ENCODE measurements at places on chromosomes 6 and 20.
A peak's percentile ranks its signal among the peaks of the same experiment; 100 is the strongest.

- DNase-seq, result peak; percentile 77
Measured at GRCh38 chr6:36547646-36548400, 544 bp upstream of the STK38 start.

DNA sequence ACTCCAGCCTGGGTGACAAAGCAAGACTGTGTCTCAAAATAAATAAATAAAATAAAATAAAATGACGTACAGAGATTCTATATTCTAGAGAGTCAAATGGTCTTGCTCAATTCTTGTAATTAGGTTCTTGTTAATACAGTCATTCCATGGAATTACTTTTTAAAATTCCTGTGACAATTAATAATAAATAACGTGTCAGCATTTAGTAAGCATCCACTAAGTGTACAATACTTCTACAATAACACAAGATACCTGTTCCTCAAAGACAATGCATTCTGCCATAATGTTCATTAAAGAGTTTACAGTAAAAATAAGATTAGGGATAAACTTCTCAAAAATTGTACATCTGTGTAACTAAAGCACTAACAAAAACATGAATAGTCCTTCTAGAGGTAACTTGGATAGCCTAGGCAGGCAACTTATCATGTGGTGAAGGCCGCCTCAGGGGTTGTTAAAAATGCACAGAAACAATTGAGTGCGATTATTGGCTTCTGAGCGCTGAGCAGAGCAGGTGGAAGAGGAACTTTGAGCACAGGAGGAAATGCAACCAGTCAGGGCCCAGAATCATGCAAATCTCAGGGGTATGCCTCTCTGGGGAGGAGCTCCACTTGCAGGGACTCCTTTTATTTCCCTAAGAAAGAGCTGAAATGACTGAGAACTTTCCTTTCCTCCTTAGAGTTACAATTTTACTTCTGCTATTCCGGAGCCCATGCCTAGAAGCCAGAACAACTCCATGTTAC, 37.1 kb downstream of the QRSL1 start:
- peak; percentile 29 for DNase-seq

GRCh38 chr6:33288141-33288920, 708 bp downstream of the WDR46 start:
- no peak for DNase-seq

DNA sequence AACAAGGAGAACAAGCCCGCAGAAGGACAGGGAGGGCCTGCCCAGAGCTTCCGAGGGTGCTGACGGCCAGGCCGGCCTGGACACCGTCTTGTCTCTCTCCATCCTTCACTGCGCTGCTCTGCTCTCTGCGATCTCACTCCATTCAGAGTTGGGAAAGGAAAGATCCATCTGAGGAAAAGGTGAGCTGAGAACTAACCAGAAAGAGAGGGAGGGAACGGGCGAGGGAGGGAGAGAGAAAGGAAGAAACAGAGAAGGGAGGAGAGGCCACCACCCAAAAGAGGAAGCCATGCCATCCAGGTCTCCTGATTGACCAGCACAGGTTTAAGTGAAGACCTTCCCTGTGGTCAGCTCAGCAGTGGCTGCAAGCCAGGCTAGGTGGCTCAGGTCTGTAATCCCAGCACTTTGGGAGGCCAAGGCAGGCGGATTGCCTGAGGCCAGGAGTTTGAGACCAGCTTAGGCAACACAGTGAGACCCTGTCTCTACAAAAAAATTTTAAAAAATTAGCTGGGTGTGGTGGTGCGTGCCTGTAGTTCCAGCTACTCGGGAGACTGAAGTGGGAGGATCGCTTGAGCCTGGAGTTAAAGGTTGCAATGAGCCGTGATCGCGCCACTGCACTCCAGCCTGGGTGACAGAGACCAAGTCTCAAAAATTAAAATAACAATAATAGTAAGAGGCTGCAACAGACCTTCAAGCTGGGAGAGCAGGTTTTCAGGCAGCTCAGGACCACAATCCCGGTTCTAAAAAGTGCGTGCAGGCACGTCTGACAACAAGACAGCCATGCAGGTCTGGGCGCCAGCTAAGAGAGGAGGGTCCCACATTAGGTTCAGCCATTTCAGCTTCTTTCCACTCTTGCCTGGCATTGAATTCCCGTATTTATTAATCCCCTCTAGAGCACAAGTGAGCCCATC, 34.2 kb upstream of the DLGAP4 start:
- DNase-seq, result no peak

DNA sequence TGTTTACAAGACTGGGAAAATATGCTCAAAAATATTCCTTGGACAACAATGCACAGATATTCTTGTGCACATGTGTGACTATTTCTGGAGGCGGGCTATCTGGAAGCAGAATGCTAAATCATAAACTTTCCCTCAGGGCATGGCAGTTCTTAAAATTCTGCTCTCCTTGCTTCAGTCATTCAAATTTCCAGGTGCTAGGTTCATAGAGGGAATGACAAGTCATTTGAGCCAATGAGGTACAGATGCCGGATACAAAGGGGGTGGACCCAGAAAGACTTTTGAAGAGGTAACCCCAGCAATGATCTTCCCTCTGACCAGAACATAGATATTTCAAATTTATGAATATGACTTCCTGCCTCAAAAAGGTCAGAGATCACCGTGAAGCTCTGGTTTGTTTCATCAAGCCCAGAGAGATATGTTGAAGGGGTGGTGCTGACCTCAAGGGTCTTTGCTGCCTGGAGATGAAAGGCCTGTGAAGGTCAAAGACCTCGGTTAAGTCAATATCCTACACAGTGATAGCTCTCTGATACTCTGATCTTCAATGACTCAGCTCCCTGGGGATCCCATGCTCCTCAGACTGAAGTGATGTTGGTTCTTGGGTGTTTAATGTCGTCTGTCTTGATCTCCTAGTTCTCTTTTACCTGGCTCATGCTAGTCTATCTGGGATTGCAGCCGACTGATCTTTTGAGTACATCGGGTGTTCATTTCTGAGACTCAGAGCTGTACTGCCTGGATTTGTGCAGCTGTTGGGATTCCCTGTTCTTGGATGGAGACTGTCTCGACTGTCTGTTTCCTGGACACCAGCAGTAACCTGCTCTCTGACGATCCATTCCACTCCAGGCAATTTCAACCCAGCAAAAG, 47.5 kb upstream of the TSHZ2 start:
- DNase-seq, result no peak

- DNase-seq, result peak; percentile 74
Measured at GRCh38 chr6:44297063-44298038, 15.8 kb downstream of the AARS2 start.

- DNase-seq, result no peak
Measured at GRCh38 chr20:38723848-38724625, at the start of gene SLC32A1. Gene SLC32A1, plus strand, starts transcription at chr20:38724486. Its CDS starts 239 bp downstream, at chr20:38724725.

DNA sequence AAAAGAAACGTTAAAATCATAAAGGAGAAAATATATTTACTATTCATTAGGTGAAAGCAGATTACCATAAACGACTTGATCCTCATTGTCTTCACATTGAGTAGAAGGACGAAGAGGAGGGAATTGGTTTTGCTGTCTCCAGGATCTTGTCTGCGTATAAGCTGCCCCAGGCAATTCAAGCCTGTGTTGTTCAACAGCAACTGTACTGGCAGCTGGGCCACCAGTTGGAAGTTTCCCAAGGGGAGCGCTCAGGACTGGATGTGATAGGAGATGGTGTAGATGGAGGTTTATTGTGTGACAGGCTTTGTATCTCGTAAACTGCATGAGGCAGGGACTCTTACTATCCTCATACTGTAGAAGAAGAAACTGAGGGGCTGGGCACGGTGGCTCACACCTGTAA, 3.9 kb upstream of the FANCE start:
- DNase-seq, result no peak

DNA sequence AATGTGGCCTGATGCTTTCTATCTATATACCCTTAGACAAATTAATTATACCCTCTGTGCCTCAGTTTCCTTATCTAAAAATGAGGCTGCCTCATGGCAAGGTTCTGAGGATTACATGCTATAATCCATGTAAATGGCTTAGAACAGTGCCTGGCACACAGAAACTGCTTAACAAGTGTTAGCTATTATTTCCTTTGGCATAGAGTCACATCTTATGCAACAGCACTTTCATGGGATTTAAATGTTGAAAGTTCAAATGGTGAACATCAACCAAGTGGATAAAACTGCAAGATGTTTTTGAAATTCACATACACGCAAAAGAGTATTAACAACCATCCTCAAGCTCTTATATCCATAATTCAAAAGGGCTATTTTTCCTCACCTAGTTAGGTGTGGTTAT, 202.8 kb upstream of the JAG1 start:
- no peak for DNase-seq

- peak; percentile 75 for DNase-seq
Measured at GRCh38 chr20:63442100-63442493, 30.4 kb downstream of the KCNQ2 start.

DNA sequence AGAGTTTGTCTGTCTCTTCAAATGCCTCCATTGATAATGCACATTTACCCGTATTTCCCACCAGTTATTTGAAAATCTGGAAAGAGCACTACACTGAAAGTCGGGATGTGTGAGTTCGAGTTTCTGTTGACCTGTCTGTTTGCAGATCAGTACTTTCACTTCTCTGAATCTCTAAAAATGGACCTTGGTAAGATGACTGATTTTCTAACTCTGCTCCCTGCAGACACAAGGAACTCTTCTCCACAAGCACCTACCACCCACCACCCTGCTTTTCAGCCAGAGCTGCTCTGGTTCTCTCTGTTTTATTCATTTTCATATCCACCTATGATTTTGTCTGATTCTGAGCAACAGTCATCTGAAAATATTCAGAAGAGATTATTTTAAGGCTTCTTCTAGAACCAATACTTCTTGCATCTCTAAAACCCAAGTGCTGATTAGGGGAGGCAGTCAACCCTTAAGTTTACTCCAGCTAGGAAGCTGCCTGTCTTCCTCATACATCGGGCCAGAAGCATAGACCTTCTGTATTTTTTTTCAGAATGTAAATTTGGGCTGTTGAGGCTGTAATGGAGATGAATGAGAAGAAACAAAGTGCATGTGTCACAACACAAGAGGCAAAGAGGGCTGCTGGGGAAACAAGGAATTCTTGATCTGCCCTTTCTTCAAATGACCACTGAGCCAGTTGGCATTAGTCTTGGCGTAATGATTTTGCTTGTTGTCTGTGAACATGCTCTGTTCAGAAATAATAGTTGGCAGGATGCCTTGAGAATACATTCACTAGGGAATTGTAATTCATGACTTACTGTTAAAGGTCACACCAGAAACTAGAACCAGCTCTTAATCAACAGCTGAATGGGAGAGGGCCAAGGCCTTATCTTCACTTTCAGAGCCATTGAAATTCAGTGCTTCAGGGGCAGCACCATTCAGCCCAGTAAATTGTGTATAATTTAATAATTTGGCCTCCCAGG, 85.4 kb upstream of the MYLIP start:
- peak; percentile 32 for DNase-seq

DNA sequence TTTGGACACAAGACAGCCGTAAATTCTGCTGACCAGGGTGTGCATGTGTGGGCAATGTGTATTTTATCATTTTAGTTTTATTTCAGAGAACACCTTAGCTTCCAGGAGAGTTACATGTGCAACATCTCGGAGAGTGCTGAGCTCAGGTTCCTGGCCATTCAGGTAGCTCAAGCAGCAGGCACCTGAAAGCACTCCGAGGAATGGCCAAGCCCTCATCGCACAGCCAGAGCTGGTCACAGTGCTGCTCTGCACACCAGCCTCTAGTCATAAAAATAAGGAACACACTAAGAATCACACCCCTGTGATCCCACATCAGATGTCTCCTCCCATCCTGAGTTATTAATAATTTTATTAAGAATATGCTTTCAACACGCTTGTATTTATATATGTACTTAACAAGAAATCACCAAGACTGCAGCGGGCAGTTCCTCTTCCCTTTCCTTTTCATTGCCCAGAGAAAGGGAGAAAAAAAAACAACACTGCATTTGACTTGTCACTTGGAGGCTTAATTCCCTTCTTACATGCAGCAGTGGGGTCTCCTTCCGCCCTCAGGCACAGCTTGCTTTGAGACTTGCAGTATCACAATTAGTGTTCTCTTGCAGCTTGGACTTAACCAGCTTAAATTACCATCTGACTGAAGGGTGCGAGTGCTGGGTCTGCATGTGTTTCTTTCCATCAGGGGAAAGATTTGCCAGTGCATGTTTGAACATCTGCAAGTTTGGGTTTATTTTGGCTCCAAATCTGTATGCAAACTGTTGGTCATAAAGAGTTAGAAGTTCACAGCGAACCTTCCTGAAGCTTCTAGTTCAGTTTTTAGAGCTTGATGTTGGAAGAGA, 36.0 kb upstream of the IRF4 start:
- DNase-seq, result no peak

DNA sequence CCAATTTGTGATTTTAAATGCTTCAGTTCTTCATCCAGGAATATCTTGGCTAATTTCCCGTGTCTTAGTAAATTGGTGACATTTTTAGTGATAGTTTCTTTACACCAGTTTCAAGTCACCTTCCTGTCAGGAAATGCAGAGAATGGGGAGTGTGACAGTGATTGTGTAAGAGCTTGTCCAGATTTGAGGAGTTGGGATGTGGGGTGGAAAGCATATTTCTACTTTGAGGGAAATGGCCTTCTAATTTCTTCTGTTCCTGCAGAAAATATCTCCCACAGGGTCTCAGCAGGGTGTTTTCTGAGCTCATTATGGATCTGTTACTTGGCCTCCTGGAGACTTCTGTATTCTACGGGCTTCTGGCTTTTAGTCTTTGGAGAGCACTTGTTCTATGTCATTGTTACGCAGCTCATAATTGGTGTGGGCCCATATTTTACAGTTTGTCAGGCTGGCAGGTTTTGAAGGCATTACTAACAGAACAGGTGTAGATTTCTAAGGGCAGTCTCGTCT, 65.6 kb downstream of the TMEM200A start:
- DNase-seq, result no peak

GRCh38 chr6:52739134-52739533, 24.1 kb downstream of the GSTA2 start:
- DNase-seq, result no peak

- no peak for DNase-seq
Measured at GRCh38 chr20:3162080-3162611, 2.5 kb upstream of the FASTKD5 start.

DNA sequence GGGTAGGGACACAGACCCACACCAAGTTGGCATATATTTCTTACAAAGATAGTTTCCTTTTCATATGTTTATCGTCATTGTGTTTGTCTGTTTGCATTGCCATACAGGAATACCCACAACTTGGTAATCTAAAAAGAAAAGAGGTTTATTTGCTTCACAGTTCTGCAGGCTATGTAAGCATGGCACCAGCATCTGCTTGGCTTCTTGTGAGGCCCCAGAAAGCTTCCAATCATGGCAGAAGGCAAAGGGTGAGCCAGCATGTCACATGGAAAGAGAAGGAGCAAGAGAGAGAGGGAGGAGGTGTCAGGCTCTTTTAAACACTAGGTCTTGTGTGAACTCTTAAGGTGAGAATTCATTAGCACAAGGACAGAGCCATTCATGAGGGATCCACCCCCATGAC, 52.5 kb downstream of the CCN2 start:
- DNase-seq, result no peak

GRCh38 chr6:143732536-143732935, 54.8 kb downstream of the PHACTR2 start:
- no peak for DNase-seq

- no peak for DNase-seq
Measured at GRCh38 chr6:109713097-109713496, 22.0 kb downstream of the FIG4 start.
